Endothelial cell of umbilical vein (primary cell): ENCODE measurements at places on chromosomes 7 and 10.
A peak's percentile ranks its signal among the peaks of the same experiment; 100 is the strongest.

GRCh38 chr10:70481831-70482530 is 3.4 kb downstream of the PALD1 start:
- H3K4me1 ChIP-seq, result peaks cover 44% of the 10 kb centered on the region
- H3K4me3 ChIP-seq, result no peak overlapping the region
- no peaks in the 10 kb centered on the region for H3K27me3 ChIP-seq
- no peak overlapping the region for H3K27ac ChIP-seq
- DNase-seq, result peak; percentile 49
- H3K36me3 ChIP-seq, result no peaks in the 10 kb centered on the region

DNA sequence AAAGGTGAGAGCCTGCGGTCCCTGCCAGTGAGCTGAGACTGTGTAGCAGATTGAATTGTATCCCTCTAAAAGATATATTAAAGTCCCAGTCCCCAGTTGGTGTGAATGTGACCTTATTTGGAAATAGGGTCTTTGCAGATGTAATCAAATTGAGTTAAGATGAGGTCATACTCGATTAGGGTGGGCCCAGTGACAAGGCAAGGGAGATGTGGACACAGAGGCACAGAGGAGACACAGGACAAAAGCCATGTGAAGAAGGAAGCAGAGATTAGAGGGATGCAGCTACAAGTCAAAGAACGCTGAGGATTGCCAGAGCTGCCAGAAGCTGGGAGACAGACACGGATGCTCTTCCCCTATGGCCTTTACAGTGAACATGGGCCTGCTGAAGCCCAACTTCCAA is 104.3 kb downstream of the CLEC2L start:
- H3K4me3 ChIP-seq, result no peak overlapping the region
- no peak overlapping the region for H3K27ac ChIP-seq

DNA sequence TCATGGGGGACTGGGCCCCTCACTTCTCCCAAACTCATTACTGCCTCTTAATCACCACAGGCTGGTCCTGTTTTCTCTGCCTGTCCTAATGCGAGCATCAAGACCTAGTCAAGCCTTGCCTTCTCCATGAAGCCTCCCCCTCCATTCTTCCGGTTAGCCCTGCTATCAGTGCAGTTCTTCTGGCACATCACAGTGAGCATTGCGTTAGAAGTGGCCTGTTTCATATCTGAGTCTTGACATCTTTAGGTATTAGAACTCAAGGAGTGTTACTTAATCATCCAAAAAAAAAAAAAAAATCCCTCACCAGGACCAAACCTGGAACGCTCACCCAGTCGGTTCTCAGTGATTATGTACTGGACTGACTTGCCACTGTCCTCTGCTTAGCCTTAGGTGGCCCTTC is 17.4 kb downstream of the SNX10 start:
- no peak overlapping the region for H3K27ac ChIP-seq
- no peaks in the 10 kb centered on the region for H3K4me1 ChIP-seq
- H3K36me3 ChIP-seq, result no peaks in the 10 kb centered on the region
- no peak for DNase-seq

DNA sequence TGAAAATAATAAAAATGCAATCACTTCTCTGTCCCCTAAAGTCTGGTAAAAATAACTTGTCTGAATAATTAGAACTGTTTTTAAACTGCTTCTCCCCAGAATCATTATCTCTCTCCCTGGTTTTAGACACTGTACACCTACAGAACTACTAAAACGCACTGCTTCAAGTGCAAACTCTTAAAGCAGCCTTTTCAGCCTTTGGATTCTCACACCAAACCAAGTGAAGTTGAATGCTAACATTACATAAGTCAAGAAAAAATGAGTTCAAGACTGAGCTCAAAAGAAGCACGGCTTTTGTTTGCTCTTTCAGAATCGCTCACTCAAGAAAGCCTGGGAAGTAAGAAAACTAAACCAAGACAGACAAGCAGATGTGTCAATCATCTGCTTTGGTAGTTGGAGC is 188.8 kb downstream of the LSM5 start:
- H3K4me1 ChIP-seq, result no peaks in the 10 kb centered on the region
- H3K27ac ChIP-seq, result no peak overlapping the region
- DNase-seq, result no peak
- H3K27me3 ChIP-seq, result peaks cover 30% of the 10 kb centered on the region
- H3K4me3 ChIP-seq, result no peak overlapping the region

DNA sequence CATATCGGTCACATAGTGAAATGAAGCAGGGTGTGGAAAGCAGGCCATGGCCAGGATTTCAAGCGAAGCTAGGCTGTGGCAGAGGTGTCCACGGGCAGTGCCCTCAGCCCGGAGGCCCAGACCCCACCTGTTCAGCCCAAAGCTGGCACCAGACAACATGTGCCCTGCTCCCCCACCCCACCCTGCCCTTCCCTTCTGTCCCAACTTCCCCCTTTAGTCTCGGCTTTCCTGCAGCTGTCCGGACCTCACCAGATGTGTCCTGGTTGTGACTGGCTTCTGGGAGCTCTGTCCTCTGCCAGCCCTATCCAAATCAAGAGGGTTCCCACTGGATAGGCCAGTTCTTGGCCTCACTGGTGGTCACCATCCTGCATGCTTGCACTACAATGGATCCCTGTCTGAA is 37.3 kb downstream of the ADAM12 start:
- H3K4me3 ChIP-seq, result no peak overlapping the region
- DNase-seq, result no peak
- H3K27ac ChIP-seq, result no peak overlapping the region
- no peaks in the 10 kb centered on the region for H3K27me3 ChIP-seq

GRCh38 chr7:157432541-157432956 is 95.7 kb downstream of the DNAJB6 start:
- H3K27ac ChIP-seq, result no peak overlapping the region
- H3K4me3 ChIP-seq, result no peak overlapping the region
- peaks cover 2% of the 10 kb centered on the region for H3K4me1 ChIP-seq
- no peak for DNase-seq
- no peaks in the 10 kb centered on the region for H3K27me3 ChIP-seq

GRCh38 chr7:146176860-146177259 is 60.3 kb downstream of the CNTNAP2 start:
- no peak overlapping the region for H3K4me3 ChIP-seq
- no peaks in the 10 kb centered on the region for H3K4me1 ChIP-seq
- H3K27ac ChIP-seq, result no peak overlapping the region
- no peaks in the 10 kb centered on the region for H3K27me3 ChIP-seq
- no peak for DNase-seq
- no peaks in the 10 kb centered on the region for H3K36me3 ChIP-seq

- H3K4me1 ChIP-seq, result no peaks in the 10 kb centered on the region
- H3K27me3 ChIP-seq, result no peaks in the 10 kb centered on the region
- H3K27ac ChIP-seq, result no peak overlapping the region
- no peaks in the 10 kb centered on the region for H3K36me3 ChIP-seq
- DNase-seq, result no peak
- no peak overlapping the region for H3K4me3 ChIP-seq
Measured at GRCh38 chr10:52050429-52051047, 263.5 kb upstream of the DKK1 start.

DNA sequence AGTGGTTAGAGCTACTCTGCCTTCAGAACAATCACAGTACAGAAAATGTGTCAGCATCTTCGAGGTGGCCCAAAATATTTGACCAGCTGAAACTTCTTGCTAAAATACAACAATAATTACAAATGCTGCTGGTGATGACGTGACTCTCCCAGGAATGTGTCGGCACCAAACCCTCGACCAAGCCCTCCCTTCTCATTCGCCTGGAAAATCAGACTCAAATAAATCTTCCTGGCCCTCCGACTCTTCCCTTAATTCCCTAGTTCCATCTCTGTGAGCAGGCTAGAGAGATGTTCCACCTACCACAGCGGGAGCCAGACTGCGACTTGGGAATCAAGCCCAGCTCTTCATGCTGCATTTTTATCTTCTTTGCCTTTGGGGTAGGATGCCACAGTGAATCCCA is 4.1 kb downstream of the PRSS2 start:
- H3K27ac ChIP-seq, result no peak overlapping the region
- H3K4me1 ChIP-seq, result peaks cover 13% of the 10 kb centered on the region
- H3K27me3 ChIP-seq, result peaks cover 12% of the 10 kb centered on the region

GRCh38 chr7:132145466-132145865 is 430.8 kb downstream of the PLXNA4 start:
- H3K4me1 ChIP-seq, result peaks cover 8% of the 10 kb centered on the region
- DNase-seq, result peak; percentile 88
- no peaks in the 10 kb centered on the region for H3K36me3 ChIP-seq
- no peaks in the 10 kb centered on the region for H3K27me3 ChIP-seq
- H3K27ac ChIP-seq, result peak overlapping the region; percentile 49
- no peak overlapping the region for H3K4me3 ChIP-seq

GRCh38 chr10:129758207-129759021 is 205.7 kb downstream of the EBF3 start:
- no peaks in the 10 kb centered on the region for H3K4me1 ChIP-seq
- DNase-seq, result no peak
- H3K27ac ChIP-seq, result no peak overlapping the region
- no peak overlapping the region for H3K4me3 ChIP-seq
- H3K36me3 ChIP-seq, result no peaks in the 10 kb centered on the region
- no peaks in the 10 kb centered on the region for H3K27me3 ChIP-seq
